ENCODE measurements at places on chromosomes 16 and 17.
A peak's percentile ranks its signal among the peaks of the same experiment; 100 is the strongest.

- no peak for DNase-seq
Observed at GRCh38 chr17:50063561-50064252, 7.8 kb downstream of the ITGA3 start.

GRCh38 chr17:72861811-72862210, 230.7 kb downstream of the SLC39A11 start:
- DNase-seq, result no peak

GRCh38 chr17:62629556-62630364, 2.3 kb downstream of the MRC2 start:
- no peak for DNase-seq

DNA sequence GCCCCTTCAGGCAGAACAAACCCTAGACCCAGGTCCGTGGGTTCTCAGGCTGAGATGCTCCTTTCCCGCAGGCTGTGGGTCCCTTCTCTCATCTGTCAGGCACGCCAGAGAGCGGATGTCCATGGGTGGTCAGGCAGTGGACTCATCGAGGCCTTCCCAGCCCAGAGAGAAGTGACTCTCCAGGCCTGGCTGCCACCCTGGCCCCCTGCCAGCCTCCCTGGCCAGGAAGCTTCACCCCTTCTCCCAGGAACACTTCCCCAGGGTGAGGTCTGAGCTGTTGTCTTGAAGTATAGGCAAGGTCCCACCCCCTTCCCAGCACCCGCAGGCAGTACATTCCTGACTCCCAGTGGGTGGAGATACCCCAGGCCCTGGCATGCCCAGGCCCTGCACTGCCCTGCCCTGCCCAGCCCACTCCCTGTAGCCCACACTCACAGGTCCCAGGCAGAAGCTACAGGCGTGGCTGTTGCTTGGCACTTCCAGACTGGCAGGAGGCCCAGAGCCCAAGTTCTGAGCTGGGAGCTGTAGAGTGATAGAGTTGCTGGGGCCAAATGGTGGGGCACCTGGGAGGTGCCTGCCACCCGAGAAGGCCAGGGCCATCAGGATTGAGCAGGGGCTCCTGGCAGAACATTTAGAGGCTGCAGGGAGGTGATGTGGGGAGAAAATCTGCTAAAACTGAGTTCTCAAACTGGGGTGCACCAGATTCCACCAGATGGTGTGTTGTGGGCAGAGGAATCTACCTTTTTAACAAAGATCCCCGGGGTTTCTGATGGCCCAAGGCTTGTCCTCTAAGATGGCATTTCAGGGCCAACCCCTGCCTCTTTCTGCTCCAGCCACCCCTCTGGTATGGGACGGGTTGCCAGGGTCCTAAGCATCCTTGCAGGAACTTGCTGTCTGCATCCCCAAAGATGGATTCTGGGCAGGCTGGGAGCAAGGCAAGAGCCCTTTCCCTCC, 6.7 kb downstream of the ITGA3 start:
- DNase-seq, result no peak

GRCh38 chr16:11299865-11300559, 18.9 kb upstream of the PRM1 start:
- DNase-seq, result no peak

DNA sequence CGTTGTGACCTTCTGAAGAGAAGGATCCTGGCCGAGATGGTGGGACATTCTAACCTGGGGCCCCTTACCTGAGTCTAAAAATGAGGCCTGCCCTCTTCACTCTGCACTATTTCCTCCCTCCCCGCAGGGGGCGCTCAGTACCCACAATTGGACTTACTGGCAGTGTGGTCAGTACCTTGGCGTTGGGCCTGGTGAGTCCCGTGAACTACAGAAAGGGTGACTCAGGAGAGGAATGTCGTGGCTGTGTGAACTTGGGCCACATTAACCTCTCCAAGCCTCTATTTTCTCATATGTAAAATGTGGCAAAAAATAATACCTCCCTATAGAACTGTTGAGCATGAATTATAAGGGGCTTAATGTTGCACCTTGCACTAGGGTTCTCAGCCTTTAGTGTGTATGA, 3.9 kb downstream of the RSAD1 start:
- peak; percentile 67 for DNase-seq

DNA sequence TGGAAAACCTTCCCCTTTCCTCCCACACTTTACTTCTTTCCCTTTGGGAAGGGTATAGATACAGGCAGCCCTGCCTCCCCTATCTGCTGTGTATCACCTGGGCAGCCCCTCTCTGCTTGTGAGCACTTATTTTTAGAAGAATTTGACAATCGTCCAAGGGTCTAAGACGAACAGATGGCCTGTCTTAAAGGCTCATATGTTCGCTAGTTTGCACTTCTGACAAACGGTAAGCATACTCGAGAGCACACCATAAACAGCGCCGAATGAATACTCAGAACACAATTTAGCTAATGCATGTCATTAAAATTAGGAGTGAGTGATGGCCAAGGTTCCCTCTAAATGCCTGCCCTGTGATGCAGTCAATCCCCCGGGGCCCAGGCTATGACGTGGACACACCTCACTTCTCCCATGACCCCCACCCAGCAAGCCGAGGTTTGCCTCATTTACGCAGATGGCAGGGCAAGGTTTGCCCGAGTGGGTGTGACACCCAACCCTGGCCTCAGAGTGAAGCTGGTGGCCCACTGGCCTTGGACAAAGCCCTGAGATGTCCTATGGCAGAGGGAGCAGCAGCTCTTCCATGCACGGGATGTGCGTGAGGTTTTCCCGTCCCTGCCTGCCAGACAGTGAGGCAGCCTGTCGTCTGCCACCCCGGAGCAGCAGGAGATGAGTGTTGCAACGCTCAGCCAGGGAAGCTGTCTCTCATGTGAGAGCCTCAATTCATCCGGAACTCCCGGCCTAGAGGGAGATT, 125.2 kb downstream of the C16orf78 start:
- no peak for DNase-seq

DNA sequence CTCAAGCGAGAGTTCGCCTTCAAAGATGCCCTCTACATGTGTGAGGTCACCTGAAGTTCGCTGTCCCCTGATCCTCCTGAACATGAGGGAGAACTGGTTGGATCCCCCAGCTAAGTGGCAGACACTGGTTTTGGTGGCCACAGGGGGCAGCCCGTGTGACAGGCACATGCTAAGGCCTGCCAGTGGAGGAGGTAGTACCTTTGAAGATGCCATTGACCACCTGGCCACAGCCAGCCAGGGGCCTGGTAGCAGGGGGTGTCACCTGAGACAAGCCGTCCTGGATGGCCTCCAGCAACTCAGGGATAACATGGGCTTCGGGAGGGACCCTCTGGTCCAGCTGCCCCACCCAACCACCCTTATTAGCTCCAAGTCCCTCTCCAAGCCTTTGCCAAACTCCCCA, 7.3 kb upstream of the ALDH3A1 start:
- no peak for DNase-seq

DNA sequence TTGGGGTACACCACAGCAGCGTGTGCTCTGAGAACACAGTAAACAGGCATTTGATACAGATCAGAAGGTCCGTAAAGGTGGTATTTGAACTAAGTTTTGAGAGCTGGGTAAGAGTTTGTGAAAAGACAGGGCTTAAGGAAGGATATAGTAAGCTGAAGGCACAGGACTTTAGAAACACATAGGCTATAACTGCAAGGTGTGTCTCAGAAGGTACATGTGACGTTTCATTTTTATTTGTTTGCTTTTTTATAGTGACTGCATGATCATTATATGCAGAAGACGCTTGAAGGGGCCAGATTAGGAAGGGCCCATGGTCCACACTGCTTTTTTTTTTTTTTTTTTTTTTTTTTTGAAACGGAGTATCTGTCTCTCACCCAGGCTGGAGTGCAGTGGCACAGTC, 644.6 kb downstream of the WWOX start:
- no peak for DNase-seq

GRCh38 chr17:78107457-78107856, 21.1 kb downstream of the TMC6 start:
- no peak for DNase-seq

Data from stimulated activated CD8-positive, alpha-beta memory T cell treated with anti-CD3 and anti-CD28 coated beads, Interleukin-2, amount 100 ng/mL, for 48 hours (primary cell).